ENCODE measurements at places on chromosomes 7 and 10. TPM values are rescaled to one million over a fixed set of nuclear protein-coding genes. Genes with fewer than 3 reads are reported as not detected.

The ZNF488 gene
- total RNA-seq: 0.07 TPM

The TAS2R5 gene
- total RNA-seq: 1.1 TPM

The ATOH7 gene
- not detected for total RNA-seq

The RNF32 gene
- 3.9 TPM for total RNA-seq

The LDB3 gene
- not detected for total RNA-seq

The CACNA2D1 gene
- 0.49 TPM for total RNA-seq

The FKBP6 gene
- not detected for total RNA-seq

The TUBAL3 gene
- 6.3 TPM for total RNA-seq

The SAP25 gene
- 3.2 TPM for total RNA-seq

The SYT15 gene
- total RNA-seq: 0.65 TPM

The CABCOCO1 gene
- not detected for total RNA-seq

The CLRN3 gene
- not detected for total RNA-seq

The PLAU gene
- 4.4 TPM for total RNA-seq

DNA sequence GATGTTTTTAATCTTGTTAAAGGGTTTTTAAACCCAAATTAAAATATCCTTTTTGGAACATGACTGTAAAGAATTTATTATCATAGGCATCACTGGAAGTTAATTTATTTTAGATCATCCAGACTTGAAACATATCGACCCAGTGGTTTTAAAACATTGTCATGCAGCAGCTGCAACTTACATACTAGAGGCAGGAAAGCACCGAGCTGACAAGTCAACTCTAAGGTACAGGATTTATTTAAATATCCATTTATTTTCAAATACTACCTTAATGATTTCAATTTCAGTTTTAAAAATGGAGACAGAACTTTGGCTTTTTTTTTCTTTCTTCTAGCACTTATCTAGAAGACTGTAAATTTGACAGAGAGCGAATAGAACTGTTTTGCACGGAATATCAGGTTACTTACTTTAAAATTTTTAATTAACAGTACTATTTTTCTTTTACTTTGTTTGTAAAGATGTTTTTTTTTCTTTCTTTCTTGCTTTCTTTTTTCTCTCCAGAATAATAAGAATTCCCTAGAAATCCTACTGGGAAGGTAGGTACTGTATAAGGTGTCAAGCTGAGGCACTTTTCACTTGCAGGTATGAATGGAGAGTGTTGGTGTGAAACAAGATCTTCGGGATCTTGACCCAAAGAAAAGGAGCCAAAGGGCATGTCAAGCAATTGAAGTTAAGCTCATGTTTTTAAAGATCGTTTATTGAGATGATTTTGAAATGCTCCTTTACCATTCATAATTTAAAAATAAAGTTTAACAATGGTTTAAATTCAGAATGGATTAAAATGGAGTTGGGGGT lies 1.8 kb downstream of the COMMD3 start:
- no peak for DNase-seq

GRCh38 chr10:95295031-95295755 lies 4.4 kb upstream of the PDLIM1 start:
- DNase-seq: peak; percentile 52

GRCh38 chr7:128894101-128894440 lies 16.4 kb downstream of the KCP start:
- no peak for DNase-seq

GRCh38 chr7:3138997-3139396 lies 95.3 kb upstream of the CARD11 start:
- DNase-seq: no peak

- DNase-seq: no peak
These were observed 748.7 kb downstream of the TNS3 start for GRCh38 chr7:46833197-46833596.

DNA sequence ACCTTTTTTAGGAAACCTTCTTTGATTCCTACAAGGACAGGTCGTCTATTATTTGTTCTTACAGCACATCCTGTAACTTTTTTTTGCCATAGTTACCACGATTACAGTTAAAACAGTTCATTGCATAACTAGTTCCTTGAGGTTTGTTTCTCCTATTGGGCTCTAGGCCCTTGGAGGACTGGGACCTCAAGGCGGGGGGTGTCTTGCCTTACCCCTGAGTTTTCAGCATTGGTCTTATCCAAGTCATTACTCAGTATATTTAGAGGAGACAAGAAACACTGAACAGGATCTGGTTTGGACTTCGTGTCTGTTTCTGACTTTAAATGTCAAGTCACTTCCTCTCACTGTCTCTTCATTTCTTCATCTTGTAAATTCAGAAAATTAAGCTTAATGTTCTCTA lies 369.8 kb downstream of the SDK1 start:
- no peak for DNase-seq

DNA sequence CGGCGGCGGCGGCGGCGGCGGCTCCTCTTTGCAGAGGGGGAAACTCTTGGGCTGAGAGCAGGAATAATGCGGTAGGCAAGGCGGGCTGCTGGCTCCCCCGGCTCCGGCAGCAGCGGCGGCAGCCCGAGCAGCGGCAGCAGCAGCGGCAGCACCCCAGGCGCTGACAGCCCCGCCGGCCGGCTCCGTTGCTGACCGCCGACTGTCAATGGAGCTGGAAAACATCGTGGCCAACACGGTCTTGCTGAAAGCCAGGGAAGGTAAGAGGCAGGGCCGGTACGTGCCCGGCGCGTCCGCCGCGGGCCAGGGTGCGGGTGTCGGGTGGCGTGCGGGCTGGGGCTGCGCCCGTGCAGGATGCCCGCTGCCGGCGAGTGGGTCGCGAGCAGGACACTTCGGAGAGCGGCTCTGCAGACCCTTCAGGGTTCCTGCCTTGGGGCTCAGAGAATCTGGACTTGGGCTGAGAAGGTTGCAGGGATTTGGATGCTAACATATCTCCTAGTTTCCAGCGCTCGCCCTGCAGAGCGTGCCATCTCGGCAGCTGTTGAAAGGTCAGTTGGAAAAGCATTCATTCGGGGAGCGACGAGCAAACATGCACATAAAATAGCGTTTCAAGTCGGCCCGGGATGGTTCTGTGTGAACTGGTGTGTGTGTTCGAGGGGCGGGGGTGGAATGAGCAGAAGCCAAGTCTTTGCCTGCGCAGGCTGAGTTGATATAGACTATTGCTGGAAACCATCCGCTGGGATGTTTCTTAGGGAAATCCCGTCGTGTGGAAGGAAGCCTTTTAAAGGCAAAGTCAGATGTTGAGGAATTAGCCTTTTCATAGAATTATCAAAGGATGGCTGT lies 562 bp downstream of the GRK5 start:
- peak; percentile 14 for DNase-seq

- DNase-seq: no peak
These were observed 508.8 kb downstream of the TYW1 start for GRCh38 chr7:67505449-67505848.

DNA sequence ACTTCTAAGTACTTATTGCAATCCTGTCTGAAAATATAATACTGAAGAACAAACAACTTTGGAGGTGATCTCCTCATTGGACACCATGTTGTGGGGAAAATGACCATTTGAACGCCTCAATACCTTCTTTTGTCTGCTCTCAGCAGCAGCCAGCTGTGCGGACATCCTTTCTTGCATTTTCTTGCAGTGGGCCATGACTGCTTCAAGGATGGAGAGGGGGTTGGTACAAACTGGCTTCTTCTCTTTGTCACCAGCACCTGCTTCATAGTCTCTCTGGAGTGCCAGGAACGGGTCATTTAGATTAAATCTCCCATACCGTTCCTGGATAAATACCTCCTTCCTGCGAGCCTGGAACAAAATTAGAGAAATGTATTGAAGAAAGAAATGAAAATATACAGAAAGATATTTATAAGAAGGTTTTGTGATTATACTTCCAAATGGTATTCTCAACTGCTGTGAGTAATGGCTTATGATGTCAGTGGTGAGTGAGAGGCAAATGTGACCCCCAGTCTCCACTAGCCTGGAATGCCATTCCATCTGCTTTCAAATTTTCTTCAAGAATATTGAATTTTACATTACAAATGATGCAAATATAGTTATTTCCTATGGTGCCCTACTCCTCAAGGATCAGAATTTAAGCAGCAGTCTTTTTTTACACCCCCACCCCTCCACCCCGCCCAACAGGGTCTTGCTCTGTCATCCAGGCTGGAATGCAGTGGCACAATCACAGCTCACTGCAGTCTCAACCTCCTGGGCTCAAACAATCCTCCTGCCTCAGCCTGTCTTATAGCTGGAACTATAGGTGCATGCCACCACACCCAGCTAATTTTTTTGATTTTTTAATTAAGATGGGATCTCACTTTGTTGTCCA lies 62.4 kb downstream of the CTTNBP2 start:
- DNase-seq: no peak

DNA sequence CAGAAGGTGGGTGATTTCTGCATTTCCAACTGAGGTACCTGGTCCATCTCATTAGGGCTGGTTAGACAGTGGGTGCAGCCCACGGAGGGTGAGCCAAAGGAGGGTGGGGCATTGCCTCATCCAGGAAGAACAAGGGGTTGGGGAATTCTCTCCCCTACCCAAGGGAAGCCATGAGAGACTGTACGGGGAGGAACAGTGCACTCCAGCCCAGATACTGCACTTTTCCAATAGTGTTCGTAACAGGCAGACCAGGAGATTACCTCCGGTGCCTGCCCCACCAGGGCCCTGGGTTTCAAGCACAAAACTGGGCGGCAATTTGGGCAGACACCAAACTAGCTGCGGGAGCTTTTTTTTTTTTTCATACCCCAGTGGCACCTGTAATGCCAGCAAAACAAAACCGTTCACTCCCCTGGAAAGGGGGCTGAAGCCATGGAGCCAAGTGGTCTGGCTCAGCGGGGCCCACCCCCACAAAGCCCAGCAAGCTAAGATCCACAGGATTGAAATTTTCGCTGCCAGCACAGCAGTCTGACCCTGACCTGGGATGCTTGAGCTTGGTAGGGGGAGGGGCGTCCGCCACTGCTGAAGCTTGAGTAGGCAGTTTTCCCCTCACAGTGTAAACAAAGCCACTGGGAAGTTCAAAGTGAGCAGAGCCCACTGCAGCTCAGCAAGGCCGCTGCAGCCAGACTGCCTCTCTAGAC lies 31.2 kb downstream of the ARMC10 start:
- no peak for DNase-seq

DNA sequence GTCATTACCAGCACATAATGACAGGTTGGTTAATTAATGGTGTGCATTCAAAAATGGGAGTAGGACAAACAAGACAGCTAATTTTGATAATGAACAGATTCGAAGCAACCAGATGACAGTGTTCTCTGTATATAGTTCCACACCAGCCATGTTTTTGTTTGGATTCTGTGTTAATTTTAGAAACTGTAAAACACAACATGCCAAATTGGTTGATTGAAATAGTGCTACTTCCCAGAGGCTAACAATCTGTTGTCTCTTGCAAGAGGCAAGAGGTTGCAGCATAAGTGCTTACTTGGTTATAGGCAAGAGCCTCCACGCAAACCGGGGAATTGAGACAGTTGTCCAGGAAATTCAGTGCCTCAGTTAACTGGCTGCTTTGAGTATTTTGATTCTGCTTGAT lies 170.2 kb upstream of the HABP2 start:
- DNase-seq: no peak

Measured in K562 (cell line).